ENCODE measurements at places on chromosomes 3 and 15.

DNA sequence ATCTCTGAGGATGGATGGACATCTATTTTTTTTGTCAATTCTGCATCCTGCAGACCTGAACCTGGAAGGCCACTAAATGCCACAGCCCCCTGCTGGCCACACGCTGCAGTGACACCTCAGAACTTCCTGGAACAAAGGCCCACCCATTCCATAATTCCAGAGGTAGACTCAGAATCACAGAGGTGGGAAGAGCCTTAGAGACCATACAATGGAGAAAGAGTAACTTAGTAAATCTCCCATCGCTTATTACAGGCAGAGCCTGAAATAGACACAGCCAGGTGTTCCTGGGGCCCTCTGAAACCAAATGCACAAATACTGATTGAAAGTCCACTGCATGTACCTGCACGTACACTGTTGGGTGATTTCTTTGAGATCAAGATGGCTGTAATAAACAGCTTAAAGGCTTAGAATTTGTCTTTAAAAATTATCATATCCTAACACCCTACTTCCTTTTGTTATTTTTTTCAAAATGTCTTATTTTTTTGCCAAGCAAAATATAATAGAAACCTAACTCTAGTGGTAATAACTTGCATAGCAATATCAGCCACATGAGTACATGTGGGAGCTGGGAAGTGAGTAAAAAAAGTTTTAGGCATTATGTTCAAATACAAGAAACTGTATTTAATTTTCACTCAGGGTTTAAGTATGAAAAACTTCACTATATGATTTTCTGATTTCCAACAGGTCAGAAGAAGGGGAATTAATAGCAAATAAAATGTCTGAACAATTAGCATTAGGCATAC, 62.7 kb downstream of the EOMES start:
- DNase-seq = peak; percentile 14

GRCh38 chr15:99135194-99135593, 30.3 kb downstream of the SYNM start:
- DNase-seq = peak; percentile 71

DNA sequence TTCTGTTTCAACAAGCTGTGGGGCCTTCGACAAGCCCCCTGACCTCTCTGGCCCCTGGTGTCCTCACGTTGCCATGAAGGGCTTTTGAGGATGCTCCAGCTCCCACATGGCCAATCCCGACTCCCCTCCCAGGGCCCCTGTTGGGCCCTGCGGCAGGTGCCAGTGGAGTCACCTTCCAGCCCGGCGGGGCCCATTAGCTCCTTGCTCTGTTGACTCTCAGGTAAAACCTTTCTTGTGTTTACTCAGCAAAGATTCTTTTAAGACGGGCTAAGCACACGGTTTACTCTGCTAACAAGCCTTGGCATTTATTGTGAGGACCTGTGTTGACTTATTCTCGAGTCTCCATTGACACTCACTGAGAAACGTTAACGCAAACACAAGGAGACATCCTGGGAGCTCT, 15.0 kb downstream of the RPLP1 start:
- no peak for DNase-seq

DNA sequence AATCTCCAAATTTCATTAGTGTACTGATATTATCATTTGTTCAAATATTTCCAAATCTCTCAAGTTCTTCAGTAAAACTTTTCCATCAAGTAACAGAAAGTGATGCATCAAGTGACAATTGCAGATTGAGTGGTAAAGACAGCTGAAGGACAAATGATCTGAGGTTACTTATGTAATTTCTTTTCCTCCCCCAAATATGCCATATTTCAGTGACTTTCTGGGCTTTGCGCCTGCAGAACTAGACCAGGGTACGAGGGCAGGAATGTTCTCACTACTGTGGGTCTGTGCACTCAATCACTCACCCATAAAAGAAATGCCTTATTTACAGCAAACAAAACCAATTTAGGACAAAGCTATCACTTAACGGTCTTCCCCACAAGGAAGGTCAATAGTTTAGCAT, 4.7 kb downstream of the SUCLG2 start:
- DNase-seq = no peak

GRCh38 chr3:80643421-80643820, 875.6 kb upstream of the ROBO1 start:
- no peak for DNase-seq

- DNase-seq = no peak
These were observed 30.8 kb downstream of the ARHGEF26 start for GRCh38 chr3:154151969-154152368.

DNA sequence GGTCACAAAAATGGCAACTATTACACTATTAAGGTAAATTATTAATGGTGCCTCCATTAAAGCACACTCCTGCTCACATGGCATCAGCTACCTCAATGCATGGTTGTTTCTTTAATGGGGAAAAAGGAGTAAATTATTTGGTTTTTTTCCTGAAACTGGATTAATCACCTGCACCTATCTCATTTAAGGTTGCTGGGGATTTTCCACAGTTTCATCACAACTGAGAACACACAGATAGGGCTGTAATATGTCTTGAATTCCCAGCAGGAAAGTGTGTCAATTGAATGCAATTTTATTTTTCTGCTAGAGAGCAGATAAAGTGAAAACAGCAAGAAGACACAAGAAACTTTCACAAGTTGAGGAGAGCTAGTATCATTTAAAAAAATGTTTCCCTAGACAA, 36.4 kb downstream of the RFTN1 start:
- DNase-seq = no peak

DNA sequence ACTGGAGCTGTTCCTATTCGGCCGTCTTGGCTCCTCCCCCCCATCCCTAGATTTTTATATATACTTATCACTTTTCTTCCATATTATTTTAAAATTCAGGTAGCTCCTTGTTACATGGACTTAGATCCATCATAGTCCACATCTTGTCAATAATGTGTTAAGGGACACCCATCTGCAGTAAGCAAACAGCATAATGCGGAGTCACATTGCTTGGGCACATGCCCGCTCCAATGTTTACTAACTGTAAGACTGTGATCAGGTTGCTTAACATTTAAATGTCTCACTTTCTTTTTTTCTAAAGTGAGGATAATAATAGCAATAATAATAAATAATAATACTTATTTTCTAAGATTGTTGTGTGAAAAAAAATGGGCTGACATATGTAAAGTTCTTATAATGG, 303.2 kb upstream of the SOX14 start:
- DNase-seq = no peak

- no peak for DNase-seq
These were observed 27.0 kb downstream of the CADM2 start for GRCh38 chr3:84985795-84986194.

DNA sequence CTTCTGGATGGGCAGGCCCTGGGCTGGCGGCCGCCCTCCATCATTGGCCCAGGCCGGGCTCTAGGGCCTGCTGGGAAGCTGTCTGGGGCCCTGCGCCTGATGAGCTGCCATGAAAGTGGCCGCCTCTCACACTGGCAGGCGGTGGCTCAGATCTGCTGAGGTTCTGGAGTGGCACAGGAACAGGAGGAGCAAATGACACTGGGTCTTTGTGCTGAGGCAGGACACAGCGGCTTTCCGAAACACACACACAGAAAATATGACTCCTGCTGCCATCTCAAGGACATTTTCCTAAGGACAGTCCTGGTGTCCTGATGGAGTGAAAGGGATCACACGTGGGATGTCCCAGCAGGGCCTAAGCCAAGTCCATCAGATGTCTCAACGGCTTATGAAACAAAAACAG, 103.5 kb downstream of the NUP210 start:
- peak; percentile 72 for DNase-seq

GRCh38 chr3:52891164-52891563, 6.2 kb downstream of the STIMATE start:
- no peak for DNase-seq

GRCh38 chr3:141353652-141354495, 14.4 kb upstream of the ZBTB38 start:
- no peak for DNase-seq

- DNase-seq = no peak
These were observed 121.2 kb downstream of the ETFA start for GRCh38 chr15:76190070-76190564.

DNA sequence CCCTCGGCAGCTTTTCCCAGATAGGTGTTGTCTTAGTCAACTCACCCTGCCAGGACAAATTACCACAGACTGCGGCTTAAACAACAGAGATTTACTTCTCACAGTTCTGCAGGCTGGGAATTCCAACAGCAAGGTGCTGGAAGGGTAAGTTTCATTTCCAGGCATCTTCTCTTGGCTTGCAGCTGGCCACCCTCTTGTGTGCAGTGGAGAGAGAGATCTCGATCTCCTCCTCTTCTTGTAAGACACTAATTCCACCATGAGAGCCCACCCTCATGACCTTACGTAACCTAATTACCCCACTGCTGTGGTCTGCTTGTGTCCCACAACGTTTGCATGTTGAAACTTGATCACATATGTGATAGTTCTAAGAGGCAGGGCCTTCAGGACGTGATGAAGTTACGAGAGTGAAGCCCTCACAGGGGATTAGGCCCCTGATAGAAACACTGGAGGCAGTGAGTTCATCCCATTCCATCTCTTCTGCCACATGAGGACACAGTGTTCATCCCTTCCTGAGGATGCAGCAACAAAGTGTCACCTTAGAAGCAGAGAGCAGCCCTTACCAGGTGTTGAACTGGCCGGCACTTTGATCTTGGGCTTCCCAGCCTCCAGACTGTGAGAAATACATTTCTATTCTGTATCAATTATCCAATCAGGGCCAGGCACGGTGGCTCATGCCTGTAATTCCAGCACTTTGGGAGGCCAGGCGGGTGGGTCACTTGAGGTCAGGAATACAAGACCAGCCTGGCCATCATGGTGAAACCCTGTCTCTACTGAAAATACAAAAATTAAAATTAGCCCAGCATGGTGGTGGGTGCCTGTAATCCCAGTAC, 247.7 kb downstream of the PLCL2 start:
- no peak for DNase-seq

GRCh38 chr3:10160346-10160745, 4.4 kb upstream of the IRAK2 start:
- DNase-seq = no peak

- no peak for DNase-seq
These were observed 46.1 kb downstream of the C2CD4A start for GRCh38 chr15:62112616-62113593.

GRCh38 chr3:101722394-101723173, 1.8 kb upstream of the CEP97 start:
- no peak for DNase-seq

- peak; percentile 48 for DNase-seq
These were observed 90.7 kb downstream of the IGF2BP2 start for GRCh38 chr3:185733980-185734724.

DNA sequence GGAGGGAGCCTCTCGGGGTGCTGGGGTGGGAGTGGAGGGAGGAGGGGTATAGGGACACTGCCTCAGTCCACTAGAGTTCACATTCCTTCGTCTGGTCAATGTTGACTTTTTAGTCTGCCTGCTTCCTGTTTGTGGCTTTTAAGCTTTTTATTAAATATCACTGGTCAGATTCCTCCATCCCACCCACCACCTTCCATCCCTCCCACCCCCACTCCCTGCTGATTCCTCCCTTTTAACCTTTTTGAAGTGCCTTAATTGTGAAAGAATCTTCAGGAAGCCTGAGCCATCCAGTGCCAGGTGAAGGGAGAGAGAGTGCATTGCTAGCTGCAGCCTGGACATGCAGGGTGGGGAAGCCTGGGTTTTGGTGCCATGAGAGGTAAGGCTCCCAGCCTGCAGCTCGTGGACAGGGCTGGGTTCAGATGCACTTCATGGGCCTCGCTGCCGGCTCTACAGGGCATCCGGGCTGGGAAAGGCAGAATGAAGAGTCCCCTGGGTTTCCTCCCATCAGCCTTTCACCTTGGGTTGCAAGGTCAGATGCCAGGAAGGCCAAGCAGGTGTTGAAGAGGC, 105.9 kb downstream of the DNAJB8 start:
- DNase-seq = no peak

DNA sequence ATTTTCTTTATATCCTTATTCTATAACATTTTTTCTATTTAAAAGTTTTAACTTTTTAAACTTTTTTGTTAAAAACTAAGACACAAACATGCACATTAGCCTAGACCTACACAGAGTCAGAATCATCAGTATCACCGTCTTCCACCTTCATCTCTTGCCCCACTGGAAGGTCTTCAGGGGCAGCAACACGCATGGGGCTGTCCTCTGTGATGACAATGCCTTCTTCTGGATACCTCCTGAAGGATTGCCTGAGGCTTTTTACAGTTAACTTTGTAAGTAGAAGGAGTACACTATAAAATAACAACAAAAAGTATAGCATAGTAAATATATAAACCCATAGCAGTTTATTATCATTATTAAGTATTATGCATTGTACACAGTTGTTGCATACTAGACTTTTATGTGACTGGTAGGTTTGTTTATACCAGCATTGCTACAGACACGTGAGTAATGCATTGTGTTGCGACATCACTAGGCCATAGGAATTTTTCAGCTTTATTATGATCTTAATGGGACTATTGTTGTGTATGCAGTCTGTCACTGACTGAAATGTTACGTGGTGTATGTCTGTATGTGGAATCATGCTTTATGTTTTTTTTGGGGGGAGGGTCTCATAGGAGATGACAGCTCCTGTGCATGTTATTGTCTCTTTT, 18.2 kb downstream of the ATP1B3 start:
- no peak for DNase-seq

DNA sequence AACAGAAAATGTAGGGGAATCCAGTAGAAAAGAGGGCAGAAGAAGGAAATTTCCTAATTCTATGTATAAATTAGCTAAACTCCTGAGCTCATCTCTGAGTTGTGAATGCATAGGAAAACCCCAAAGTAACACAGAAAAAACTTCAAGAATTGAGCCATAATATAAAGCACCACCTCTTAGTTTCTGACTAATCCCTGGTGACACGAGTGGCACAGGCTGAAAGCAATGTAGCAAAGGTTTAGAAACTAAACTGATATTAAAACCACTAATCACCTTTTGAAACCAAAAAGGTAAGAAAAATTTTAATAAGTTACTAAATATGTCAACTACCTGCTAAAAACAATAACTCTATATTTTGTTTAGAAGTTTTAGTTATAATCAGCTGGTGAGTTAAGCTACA, 255.6 kb upstream of the NECTIN3 start:
- no peak for DNase-seq

DNA sequence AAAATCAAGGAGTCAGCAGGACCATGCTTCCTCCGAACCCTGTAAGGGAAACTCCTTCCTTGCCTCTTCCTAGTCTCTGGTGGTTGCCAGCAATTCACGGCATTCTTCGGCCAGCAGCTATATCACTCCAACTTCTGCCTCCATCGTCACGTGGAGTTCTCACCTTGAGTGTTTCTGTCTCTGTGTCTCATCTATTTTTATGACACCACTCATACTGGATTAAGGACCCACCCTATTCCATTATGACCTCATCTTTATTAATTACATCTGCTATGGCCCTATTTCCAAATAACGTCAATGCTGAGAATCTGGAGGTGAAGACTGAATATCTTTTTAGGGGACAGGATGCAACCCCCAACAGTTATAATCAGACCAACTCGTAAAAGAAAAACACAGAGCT, 21.8 kb upstream of the HES1 start:
- DNase-seq = no peak

DNA sequence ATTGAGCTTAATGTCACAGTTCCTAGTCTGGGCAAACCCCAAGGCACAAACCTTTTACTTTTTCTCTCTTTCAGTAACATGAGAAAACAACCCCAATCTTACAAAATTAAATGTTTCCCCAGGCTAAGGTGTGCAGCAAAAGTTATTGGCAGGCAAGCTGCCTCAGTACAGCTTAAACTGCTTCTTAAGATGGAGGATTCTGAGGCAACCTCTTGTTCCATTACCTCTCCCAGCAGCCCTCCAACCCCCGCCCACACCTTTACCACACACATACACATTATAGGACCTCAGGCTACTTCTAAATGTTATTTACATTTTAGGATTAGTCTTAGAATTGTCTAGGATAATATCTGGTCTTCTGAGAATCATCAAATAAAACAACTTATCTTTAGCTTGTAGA, 22.3 kb upstream of the CBLB start:
- no peak for DNase-seq

GRCh38 chr15:80289528-80290495, 37.8 kb upstream of the CTXND1 start:
- DNase-seq = no peak

Measured in pons (tissue), 1 donor.